Stimulated activated CD8-positive, alpha-beta memory T cell treated with anti-CD3 and anti-CD28 coated beads, Interleukin-7, amount 100 ng/mL, for 48 hours (primary cell): ENCODE measurements at places on chromosomes 3 and 15.

DNA sequence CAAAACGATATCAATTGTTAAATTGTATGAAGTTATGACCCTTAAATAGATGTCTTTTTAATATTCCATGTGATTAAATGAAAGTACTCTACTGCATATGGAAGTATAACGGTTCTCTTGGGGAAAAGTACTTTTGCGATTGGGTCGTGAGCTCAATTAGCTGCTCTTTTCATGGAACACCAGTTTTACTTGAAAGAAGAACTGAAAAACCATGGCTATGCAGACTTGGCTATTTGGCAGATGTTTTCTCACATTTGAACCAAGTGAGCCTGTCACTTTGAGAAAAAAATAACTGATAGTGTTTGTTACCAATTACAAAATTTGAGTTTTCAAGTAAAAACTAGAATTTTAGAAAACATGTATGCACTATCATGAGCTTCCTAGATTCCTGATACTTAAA lies 5.9 kb upstream of the INAFM2 start:
- no peak for DNase-seq

GRCh38 chr15:101050623-101051290 lies 131.6 kb downstream of the LRRK1 start:
- DNase-seq: no peak

- no peak for DNase-seq
These were observed 1.2 kb upstream of the RUBCN start for GRCh38 chr3:197737749-197738462.

GRCh38 chr3:169913323-169913722 lies 2.0 kb downstream of the SAMD7 start:
- no peak for DNase-seq

DNA sequence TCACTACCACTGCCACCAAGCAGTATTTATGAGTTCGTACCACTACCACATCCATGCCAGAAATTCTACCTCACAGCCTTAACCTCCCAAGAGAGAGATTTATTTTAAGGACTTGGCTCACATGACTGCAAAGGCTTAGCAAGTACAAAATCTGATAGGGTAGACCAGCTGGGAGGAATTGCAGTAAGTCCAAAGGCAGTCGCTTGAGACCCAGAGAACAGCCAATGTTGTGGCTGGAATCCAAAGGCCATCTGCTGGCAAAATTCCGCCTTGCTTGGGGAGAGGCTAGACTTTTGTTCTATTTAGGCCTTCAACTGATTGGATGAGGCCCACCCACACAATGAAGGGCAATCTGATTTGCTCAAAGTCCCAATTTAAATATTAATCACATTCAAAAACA lies 101.4 kb upstream of the STT3B start:
- DNase-seq: no peak

DNA sequence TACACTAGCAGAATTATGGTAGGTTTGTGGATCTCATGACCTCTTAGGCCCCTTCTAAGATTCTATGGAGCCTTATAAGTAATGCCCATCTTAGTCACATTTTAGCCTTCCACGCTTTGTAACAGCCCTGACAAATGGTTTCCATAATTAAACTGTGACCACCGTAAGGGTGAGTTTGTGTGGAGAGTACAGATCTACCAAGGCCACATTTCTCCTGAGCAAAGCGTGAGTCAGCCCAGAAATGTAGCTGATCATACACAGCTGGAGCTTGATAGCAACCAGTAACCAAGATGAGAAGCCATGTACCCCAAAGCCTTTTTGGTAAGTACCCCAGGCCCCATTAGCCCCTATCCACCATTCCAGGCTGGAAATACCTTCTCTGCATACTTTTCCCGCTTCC lies 31.7 kb downstream of the CHAC1 start:
- no peak for DNase-seq

GRCh38 chr3:25041871-25042584 lies 386.0 kb upstream of the RARB start:
- no peak for DNase-seq

- DNase-seq: no peak
These were observed 1.1 kb downstream of the ATP10A start for GRCh38 chr15:25862071-25862471.

DNA sequence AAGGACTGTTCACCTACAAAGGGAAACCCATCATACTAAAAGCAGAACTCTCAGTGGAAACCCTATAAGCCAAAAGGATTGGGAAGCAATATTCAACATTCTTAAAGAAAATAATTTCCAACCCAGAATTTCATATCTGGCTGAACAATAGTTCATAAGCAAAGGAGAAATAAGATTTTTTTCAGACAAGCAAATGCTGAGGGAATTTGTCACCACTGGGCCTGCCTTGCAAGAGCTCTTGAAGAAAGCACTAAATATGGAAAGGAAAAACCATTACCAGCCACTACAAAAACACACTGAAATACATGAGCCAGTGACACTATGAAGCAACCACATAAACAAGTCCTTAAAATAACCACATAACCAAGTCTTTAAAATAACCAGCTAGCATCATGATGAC lies 28.9 kb upstream of the DCBLD2 start:
- no peak for DNase-seq

DNA sequence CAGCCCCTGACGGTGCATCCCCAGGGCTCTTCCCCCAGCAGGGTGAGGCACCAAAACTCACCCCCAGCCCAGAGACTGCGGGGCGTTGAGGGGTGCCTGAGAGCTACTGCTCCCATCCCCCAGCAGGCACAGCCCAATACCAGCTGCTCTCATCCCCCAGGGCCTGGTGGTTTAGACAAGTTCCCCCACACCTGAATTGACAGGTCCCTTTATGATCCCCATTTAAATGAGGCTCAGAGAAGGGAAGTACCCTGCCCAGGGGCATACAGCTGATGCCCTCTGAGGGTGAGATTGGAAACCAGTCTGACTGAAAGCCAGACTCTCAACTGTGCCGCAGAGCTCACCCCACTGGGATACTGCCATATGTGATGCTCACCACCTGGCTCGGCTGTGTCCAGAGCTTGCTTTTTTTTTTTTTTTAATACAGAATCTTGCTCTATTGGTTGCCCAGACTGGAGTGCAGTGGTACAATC lies 20.1 kb downstream of the DUSP7 start:
- DNase-seq: no peak

DNA sequence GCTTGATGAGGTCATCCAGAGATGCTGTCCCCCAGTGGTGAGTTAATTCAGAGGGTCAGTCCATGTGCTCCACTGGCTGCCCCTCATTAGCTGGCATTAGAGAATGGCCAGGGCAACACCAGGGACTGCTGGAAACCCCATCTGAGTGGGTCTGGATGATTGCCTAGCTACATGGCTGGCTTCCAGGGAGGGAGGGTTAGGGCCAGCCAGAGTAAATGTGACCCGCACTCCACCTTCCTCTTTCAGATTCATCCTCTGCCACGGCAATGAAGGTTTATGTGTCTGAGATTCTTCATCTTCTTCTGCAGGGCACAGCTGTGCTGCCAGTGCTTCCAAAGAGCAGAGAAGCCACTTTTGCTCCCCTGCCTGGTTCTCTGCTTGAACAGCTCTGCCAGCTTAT lies 391.9 kb downstream of the OCA2 start:
- DNase-seq: no peak

GRCh38 chr15:73948982-73949381 lies 22.7 kb downstream of the LOXL1 start:
- no peak for DNase-seq

GRCh38 chr15:33027306-33028035 lies 167.0 kb downstream of the FMN1 start:
- no peak for DNase-seq

DNA sequence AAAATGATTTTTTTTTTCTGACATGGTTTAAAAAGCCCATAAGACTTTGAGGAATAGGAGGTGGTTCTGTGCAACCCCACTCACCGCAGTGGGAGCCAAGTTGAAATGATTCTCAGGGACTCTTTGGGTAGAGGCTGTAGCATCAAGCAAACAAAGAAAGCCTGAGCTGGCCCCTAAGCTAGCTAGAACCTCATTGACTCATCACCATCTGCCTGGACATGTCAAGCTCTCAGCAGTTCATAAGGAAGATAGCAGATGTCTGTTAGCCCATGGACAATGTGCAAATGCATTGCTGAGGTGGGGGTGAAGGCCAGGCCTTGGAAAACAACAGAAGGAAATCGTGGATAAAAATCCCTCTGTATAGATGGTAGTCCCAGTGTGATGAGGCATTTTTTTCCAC lies 234.8 kb downstream of the NR2F2 start:
- no peak for DNase-seq

- no peak for DNase-seq
These were observed 7.5 kb upstream of the ACVR2B start for GRCh38 chr3:38446085-38446686.

DNA sequence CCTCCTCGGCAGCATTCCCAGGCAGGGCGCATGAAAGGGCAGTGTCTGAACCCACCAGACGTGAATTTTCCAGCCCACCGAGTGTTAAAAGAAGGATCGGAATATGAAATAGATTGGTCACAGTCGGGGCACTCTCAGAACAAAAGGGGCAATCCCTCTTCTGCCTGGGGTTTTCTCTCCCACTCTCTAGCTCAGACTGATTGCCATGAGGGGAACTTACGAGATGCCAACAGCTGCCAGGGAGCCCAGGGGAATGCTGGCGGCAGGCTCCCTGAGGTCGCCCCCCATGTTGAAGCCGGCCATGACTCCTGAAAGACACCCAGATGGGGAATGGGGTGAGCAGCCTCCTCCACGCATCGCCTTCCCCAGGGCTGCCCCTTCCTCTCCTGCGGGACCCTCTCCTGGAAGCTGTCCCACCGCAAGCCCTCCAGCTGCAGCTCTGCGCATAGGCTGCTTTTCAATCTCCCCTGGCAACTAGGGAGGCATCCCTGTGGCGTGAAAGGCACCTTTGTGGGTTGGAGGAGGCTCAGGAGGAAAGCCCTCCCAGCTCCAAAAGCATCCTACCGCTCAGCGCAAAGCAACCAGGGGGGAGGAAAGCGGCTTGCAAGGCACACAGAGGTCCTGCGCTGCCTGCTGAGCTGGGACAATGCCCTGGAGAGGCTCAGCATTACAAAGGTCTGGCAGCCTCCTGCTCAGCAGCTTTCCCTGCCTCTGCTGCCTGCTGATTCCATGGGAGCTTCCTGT lies 64.8 kb upstream of the HEG1 start:
- no peak for DNase-seq

DNA sequence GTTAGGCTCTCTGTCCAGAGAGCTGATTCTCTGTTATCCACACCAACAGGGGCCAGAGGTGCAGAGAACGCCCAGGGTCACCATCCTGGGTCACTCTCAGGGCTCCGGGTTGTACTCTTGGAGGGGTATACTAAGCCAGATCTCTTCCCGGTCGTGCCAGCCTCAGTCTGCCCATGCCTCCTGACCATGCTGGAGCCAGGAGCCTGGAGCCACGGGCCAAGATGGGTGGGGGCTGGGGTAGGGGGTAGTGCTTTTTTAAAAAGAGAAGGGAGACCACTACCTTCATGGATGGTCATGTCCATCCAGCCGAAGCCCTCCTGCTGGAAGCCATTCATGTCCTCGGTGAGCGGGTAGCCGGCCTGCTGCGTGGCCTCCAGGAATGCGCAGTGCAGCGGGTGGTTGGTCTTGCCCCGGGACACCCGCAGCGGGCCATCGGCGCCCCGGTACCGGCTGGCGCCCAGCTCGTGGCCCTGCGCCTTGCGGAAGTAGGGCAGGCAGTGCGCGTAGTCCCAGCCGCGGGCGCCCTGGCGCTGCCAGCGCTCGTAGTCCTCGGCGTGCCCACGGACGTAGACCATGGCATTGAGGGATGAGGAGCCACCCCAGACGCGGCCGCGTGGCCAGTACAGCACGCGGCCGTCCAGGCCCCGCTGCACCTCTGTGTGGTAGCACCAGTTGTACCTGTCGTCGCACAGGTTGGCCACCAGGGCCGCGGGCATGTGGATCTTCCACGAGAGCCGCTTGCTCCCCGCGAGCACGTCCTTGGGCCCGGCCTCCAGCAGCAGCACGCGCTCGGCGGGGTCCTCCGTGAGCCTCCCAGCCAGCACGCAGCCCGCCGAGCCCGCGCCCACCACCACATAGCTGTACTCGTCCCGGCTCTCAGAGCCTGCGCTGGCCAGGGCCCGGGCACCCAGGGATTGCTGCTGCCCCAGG lies 22.9 kb downstream of the CHDH start:
- DNase-seq: no peak

- no peak for DNase-seq
These were observed 27.6 kb downstream of the RUBCN start for GRCh38 chr3:197709135-197709534.

GRCh38 chr3:64399205-64399800 lies 174.0 kb upstream of the PRICKLE2 start:
- DNase-seq: no peak

DNA sequence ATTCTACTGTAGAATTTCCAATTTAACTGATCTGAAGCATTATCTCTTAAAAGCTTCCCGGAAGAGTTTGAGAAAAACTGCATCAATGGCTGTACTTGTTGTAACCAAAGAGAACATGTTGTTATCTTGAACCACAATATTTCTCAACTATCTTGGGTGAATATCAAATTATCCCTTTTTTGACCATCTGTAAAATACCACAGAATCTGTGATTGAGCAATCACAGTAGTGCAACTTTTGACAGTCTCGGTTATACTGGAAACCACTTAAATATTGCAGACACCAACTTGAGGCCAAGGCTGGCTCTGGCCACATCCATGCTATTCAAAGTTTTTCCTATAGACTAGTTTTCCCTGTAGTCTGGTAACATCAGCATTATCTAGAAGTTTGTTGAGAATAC lies 842.8 kb upstream of the EPHA6 start:
- no peak for DNase-seq

GRCh38 chr15:52331490-52332240 lies 36.1 kb upstream of the MYO5C start:
- no peak for DNase-seq

DNA sequence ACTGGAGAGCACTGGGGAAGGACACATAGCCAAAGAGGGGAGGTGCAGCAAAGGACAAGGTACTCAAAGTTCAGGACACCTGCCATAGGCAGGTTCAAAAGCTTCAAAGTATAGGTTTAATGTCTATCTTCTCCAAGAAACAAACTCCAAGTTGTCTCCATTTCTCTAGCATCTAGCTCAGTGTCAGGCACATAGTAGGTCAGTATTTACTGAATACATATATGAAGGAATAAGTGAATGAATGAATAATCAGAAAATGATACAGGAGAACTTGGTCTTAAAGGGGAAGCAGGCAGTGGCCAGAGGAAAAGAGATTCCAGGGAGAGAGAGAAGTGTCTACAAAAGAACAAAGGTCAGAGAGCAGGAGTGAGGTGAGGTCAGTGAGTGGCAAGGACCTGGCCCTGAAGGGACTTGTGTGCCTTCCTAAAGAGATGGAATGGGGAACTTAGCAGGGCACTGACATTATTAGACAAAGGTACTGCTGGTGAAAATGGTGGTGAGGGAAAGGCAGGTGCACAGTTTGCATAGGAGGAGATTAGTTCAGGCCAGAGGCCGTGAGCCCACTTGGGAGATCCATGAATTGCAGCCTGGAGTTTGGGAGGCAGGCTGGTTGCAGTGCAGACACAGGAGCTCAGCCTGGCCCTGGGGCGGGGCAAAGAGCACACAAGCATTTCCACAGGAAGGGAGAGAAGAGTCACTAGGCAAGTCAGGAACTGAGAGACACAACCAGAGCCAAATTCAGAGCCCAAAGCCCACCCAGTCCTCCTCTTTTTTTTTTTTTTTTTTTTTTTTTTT lies 21.4 kb downstream of the TBC1D2B start:
- no peak for DNase-seq
